ENCODE measurements at places on chromosomes 5 and 9.

GRCh38 chr5:84028093-84028492 lies 307.4 kb upstream of the HAPLN1 start:
- no peak for DNase-seq

- no peak for DNase-seq
These were observed 11.8 kb downstream of the TBC1D9B start for GRCh38 chr5:179895861-179896260.

GRCh38 chr5:111453295-111453694 lies 59.0 kb downstream of the STARD4 start:
- no peak for DNase-seq

DNA sequence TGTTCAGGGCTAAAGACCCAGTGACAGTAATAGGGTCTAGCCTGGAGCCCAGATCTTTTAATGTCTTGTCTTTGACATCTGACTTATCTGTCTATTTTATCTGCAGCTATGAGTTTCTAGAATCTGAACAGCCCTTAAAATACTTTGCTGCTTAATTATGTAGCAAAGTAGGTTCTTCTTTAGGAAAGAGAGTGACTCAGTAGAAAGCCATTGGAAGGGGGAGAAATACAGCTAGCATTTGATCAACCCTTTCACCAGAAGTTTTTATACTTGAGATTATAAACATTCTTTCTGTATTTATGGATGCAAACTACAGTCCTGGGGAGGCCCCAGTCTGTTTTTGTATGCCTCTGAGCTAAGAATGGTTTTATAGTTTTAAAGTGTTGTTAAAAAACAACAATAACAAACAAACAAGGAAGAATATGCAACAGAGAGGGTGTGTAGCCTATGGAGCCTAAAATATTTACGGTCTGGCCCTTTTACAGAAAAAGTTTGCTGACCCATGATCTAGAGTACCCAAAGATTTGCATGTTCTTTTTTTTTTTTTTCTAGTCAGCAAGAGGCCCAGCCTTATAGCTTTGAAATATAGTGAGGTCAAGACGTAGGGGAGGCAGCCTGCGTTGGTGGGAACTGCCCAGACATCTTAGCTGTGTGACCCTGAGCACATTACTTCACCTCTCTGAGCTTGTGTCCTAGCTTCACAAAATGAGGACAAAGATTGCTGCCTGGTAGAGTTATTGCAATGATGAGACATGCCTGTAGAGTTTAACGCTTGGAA lies 9.7 kb downstream of the GSN start:
- no peak for DNase-seq

DNA sequence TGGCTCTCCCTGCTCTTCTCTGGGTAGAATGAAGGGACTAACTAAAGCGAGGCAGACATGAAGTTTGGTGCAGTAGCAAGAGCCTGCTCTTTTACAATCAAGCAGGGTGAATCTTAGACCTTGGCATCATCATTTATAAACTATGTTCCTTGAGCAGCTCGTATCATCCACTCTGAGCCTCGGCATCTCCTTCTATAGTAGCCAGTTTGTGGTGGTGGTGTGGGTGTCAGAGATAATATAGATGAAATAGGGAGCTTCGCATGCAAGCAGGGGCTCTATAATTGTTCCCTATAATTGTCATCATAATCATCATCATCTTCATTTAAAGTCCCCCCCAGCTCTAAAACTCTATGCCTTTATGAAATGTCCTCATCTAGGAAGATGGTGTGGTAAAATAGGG lies 72.5 kb upstream of the SAP30L start:
- DNase-seq, result no peak

DNA sequence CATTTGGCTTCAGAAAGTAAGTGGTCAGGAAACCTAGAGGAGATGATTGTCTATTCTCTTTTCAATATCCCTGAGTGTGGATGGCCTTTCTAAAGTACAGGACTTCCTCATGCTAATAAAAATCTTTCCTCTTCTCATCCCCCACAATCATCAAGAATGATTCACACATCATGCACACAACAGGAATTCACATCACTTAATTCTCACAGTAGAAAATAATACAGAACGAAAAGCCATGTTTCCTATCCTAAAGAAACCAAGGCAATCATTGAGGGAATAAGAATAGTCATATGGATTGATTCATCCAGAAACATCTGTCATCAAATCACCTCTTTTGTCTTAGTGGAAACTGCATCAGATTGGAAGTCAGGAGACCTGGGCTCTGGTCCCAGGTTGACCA lies 203.1 kb upstream of the PIK3R1 start:
- no peak for DNase-seq

GRCh38 chr9:470552-471194 lies 256.0 kb downstream of the DOCK8 start:
- DNase-seq, result peak; percentile 9

DNA sequence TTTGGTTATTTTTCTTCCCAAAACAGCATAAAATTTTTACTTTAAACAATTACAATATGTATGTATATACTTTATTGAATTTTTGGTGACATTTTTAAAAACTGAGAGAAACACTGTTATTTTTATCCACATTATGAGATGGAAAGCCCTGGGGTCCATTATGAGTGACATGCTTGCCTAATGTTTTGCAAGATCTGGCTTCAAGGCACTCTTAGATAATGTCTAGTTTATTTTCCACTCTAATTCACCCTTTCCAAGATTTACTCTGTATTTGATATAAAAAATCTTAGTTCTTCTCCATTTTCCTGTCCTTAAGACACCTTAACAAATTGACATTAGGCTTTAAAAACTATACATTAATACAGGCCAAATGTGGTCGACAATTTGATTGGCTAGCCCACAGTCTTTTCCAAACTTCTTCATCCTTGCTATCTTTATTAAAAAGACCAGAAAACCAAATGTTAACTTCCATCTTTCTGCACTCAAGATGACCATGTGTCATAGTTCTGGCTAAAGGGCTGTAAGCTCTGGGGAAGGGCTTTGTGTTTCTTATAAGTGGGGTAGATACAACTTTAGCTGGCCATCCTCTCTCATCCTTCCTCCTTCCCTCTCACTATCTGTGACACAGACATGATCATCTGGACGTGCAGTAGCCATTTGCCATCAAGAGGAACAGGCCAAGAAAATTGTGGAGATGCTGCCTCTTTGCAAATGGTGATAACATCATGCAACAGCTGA lies 561.1 kb downstream of the PDE4D start:
- DNase-seq, result no peak

DNA sequence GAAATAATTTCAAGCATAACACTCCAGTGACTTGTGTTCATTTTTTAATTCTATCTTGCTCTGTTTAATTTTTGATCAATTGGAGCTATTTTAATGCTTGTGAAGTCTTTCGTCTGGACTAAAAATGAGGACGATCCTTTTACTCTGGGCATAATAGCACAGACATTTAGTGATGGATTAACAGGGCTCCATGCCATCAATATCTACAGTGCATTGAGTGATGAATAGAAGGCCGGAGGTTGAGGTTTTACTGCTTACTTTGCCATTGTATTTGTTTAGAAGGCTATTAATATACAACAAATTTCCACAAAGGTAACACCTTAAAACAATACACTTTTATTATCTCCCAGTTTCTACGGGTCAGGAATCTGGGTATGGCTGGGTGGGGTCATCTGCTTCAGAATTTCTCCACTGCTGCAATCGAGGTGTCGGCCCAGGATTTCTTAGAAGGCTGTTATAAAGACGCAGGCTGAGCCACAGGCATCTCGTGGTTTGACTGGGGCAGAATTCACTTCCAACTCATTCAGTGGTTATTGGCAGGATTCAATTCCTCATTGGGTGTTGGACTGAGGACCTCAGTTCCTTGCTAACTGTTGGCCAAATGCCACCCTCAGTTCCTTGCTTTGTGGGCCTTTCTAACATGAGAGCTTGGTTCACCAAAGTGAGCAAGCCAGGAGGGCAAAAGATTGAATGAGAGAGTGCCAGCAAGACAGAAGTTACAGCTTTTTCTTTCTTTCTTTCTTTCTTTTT lies 265.4 kb upstream of the VLDLR start:
- no peak for DNase-seq

DNA sequence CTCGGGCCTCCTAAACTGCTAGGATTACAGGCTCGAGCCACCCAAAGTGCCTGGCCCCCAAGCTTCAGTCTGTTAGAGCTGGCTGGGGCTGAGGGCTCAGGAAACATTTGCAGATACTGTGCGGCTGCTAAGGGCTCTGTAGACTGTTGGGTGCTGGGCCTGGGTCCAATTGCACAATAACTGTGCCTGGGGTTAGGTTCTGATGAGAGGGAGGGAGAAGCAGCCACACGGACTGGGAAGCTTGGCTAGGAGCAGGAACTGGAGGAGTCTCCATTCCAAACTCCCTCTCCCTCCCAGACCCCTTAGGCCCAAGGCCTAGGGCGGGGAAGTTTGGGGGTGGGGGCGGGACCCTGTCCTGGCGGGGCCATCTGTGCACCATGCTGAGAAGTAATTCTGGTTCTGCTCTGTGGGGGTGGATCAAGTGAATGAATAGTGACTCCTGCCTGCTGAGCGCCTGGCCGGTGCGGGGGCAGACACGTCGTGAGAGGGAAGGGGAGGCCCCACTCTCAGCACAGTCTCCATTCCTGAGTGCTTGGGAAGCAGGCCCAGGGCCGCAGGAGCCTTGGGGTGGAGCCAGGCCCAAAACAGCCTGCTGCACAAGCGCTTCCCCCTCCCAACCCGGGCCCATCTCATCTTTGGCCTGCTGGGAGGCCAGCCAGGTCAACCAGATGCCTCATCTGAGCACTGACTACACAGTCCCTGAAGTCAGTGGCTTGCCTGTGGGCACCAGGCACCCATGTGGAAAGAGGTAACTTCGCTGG lies 1.5 kb downstream of the ASS1 start:
- peak; percentile 39 for DNase-seq

- DNase-seq, result no peak
These were observed 6.0 kb upstream of the SPATA31E1 start for GRCh38 chr9:87876708-87877107.

GRCh38 chr9:69234683-69235082 lies 60.6 kb downstream of the TJP2 start:
- no peak for DNase-seq

DNA sequence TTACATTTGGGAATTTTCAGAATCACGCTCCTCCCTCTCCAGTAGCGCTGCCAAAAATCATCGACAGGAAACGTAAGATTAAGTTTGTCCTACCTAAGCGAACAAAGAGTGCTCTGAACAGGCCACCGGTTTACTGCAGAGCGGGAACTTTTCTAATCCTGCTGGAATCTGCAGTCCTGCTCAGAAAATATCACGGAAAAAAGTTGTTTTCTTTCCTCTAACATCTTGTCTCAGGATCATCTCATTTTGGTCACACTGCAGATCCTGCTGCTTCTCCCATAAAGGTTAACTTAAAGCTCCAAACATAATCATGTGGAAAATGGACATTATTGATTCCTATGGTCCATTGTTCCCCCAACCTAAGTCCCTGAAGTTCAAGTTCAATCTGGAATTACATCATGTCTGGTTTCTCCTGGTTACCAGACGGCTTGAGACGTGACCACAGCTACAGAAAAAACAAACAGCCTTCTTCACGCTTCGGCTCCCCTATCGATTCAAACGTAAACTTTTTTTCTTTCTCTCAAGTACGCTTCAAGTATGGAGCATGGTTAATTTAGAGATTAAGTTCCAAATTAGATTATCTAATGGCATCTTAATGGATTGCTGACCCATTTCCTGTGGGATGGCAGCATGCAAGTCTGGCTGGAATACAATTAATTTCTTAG lies 217.6 kb downstream of the NFIB start:
- DNase-seq, result no peak

DNA sequence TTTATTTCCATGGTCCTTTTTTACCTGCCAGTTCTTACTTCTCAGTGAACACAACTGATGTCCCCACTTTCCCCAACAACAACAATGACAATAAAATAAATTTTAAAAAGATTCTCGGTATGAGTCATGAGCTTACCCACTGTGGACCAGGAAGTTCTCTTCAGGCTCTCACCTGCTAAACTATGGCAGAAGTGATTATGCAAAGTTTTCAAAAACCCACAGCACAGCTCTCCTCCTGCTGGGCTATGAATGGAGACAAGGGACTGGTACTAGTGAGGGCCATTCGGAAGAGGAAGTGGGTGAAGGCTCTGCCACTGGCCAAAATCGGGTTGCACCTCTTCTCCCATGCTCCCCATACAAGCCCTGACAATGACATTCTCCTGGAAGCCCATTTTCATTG lies 429.4 kb downstream of the PIK3R1 start:
- no peak for DNase-seq

GRCh38 chr5:32307769-32308194 lies 5.0 kb downstream of the MTMR12 start:
- DNase-seq, result no peak

DNA sequence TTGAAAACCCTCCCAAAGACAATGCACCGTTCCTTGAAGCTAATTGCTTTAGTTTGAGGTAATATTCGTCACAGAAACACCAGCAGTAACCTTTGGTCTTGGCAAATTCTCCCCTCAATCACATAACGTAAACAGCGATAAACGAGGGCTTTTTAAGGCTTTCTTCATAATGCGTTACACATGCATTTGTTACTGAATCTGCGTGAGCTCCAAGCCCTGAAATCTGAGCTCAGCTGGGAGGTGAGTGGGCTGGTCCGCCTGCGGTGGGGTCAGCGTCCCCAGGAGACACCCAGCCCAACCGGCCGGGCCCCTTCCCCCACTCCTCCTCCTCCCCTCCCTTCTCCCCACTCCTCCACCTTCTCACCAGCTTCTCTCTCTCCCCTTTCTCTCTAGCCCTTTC lies 91.1 kb downstream of the BARX1 start:
- no peak for DNase-seq

DNA sequence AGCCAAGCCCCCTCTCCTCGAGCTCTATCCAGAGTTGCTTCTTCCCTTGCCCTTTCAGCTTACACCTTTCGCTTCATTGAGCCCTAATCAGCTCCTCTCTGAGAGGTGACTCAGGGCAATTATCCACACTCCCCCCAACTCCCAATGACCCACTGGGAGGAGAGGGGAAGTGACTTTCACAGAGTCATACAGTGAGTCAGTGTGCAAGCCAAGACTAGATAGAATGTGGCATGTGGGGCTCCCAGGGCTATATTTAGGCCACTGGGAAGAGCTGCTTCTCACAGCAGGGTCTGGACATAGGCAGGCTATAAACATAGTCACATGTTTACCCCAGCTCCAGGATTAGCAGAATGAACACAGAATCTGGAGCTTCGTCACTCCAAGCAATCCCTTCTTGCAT lies 57.4 kb downstream of the NRG2 start:
- DNase-seq, result no peak

DNA sequence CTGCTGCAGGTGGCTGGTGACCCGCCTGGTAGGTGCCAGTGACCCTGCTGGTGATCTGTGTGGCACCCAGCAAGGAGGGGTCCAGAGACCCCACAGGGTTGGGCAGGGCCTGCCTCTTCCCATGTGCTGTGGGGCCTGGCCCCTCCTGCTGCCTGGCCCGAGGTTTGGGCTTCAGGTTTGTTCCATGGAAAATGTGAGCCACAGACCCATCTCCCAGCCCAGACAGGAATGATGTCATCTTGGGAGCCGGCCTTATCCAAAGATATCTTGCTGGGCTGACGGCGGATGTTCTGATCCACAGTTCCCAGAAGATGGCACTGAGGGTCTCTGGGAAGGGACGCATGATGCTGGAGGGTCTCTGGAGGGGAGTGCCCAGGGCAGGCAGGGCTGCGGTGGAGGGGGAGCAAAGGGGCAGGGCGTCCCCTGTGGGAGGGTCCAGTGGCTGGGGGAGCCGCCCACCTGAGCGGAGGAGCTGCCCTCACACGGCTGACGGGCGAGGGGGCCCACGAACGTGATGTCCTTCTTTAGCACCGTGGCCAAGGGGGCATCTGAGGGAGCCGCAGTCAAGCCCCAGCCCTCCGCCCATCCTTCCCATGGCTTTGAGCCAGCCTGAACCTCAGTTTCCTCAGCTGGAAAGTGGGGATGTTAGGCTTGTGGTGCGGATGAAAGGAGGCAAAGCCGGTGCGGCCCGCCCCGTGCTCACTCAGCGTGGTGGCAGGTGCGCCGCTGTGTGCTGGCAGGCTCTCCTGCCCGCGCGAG lies 68.1 kb downstream of the COL5A1 start:
- no peak for DNase-seq
